ENCODE measurements at places on chromosomes 16 and 17. TPM values are rescaled to one million over a fixed set of nuclear protein-coding genes. Genes with fewer than 3 reads are reported as not detected.

GRCh38 chr16:81642107-81642436, 137.0 kb upstream of the PLCG2 start:
- H3K27me3 ChIP-seq = no peaks in the 10 kb centered on the region
- H3K4me1 ChIP-seq = peaks cover 14% of the 10 kb centered on the region
- no peaks in the 10 kb centered on the region for H3K36me3 ChIP-seq
- no peak for DNase-seq

The NLRC3 gene
- total RNA-seq = 0.38 TPM

The CYGB gene
- 1.0 TPM for total RNA-seq

The ZSCAN10 gene
- total RNA-seq = 0.34 TPM

The CLDN6 gene
- 563 TPM for total RNA-seq

The TP53TG3C gene
- total RNA-seq = not detected

The PDE6G gene
- 0.50 TPM for total RNA-seq

Measured in progenitor cell of endocrine pancreas (in vitro differentiated cells).